CD4-positive, alpha-beta T cell treated with Interleukin-1 beta for 1 hour (primary cell): ENCODE measurements at places on chromosomes 12 and 14.

DNA sequence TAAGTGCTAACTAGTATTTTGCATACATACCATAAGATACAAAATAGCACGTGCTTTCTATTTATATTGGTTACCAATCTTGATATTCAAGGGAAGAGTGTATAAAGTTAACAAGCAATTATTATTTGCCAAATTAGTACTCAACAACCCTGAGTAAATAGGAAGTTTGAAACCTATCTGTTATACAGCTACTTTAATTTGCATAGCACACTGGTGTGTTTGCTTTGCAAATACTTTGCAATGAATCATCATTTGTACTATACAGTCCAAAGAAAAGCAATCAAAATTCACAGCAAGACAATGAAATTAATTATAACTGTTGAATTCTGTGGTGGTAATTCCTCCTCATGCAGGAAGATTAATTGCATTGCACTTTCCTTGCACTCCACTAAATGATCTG lies 469.1 kb downstream of the PRKD1 start:
- no peak for DNase-seq

- DNase-seq, result no peak
These were observed 80.2 kb downstream of the TMCC3 start for GRCh38 chr12:94570161-94570560.

- no peak for DNase-seq
These were observed 413 bp downstream of the DAD1 start for GRCh38 chr14:22588526-22589095.

GRCh38 chr12:52121824-52122539 lies 42.5 kb downstream of the SMIM41 start:
- DNase-seq, result peak; percentile 57

DNA sequence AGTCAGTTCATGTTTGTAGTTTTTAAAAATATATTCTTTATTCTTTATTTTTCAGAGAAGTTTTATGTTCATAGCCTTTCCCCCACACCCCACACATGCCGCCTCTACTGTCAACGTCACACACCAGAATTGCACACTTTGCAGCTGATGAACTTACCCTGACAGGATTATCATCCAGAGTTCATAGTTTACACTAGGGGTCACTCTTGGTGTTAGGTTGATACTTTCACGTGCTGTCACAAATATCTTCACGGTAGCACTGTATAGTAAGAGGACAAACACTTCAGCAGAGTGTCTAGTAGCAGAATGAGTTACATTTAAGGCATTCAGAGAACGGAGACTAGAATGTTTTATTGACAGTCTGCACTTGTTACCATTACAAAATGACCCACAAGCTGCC lies 5.1 kb downstream of the DPPA3 start:
- no peak for DNase-seq

DNA sequence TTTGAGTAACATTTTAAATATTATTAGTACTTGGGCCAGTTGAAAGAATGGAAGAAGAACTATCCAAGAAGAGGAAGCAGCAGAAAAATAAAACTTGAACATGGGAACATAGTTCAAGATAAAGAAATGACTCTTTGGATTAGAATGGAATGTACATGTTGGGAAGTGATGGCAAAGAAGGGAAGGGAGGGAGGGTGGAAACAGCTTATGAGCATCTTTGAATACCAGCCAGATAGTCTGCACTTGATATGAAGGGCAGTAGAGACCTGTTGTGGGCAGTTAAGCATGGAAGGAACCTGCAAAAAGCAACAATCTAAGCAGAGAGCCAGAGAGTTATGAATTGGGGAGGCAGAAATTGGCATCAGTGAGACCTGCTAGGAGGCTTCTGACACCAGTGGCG lies 10.0 kb upstream of the IL22 start:
- DNase-seq, result no peak

DNA sequence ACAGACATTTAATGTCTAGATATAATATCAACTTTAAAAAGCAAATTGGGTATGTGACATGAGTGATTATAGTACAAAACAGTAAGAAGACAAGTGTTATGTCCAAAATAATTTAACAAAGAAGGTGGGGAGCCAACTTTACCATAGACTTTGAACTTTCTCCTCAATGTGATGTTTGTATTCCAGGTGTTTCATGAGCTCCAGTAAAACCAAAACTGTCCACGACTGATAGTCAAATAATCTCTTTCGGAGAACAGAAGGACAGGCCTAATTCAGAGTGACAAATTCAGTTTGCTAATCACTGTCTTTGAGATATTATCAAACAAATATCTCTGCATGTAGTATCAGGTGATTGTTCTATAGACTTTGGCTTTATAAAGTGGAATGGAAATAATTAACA lies 1112.6 kb downstream of the SLC6A15 start:
- DNase-seq, result no peak

DNA sequence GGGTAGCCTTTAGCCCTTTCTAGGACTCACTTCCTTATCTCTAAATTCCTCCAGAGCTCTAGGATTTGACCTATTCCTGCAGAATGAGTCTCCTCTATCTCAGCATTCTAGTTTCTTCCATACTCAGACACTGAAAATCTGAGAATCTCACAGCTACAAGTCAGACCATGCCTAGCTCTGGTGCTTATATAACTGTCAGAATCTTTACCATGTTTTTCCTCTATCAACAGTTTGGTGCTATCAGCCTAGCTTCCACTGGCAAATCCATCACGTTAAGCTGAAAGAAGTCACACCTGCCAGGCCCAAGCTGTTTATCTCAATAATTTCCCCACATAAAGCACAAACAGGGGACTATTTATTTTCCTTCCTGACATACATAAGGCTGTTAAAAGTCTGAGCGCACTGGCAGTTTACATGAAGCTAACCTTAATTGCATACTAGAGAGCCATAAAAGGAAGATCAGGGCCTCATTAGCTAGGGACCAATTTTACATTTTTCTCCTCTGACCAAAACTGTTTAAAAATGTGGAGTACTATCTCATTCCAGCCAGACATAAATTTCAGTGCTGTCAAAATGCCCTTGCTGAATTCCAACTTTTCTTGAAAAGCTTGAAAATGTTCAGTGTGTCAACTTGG lies 270.5 kb downstream of the C12orf75 start:
- DNase-seq, result no peak

- no peak for DNase-seq
These were observed 468.4 kb upstream of the STXBP6 start for GRCh38 chr14:25518364-25518763.

- no peak for DNase-seq
These were observed 205.1 kb downstream of the NEDD1 start for GRCh38 chr12:97112136-97112535.

DNA sequence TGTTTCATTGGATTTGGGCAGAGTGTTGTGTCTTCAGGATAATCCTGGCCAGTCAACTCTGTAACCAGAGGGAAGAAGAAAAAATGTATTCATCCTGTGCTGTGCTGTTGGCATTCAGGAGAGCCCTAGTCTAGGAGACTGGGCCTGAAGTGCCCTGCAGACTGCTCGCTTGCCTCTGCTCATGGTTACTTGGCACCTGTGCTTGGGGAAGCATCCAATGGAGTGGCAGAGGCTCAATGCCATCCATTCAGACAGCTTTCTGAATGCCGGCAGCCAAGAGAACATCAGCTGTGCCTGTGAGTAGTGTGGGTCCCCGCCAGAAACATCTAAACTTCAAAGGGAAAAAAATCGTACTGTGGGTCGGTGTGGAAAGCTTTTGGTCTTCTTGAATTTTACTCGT lies 124.2 kb downstream of the SRGAP1 start:
- no peak for DNase-seq

GRCh38 chr14:87076146-87076545 lies 916.8 kb downstream of the GALC start:
- no peak for DNase-seq
